ENCODE measurements at places on chromosomes 13 and 19. TPM values are rescaled to one million over a fixed set of nuclear protein-coding genes. Genes with fewer than 3 reads are reported as not detected.

GRCh38 chr19:18898081-18898606 lies 2.2 kb upstream of the CERS1 start:
- H3K27me3 ChIP-seq = no peaks in the 10 kb centered on the region
- peak overlapping the region; percentile 56 for H3K27ac ChIP-seq
- H3K4me3 ChIP-seq = no peak overlapping the region
- peaks cover 21% of the 10 kb centered on the region for H3K4me1 ChIP-seq

DNA sequence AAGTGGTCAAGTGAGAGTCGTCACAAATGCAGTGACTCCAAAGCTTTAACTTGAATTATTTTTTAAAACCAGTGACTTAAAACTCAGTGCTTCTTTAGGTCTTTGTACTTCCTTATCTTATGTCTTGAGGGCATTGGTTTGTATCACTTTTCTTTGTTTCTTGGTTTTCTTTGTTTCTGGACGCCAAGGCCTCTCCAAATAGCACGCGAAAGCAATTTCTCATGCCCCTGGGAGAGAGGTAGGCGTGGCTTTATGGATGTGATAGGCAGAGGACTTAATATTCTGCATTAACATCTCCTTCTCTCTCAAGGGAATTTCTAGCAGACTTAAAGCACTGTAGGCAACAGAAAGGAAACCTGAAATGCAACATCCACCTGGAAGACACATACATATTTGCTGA lies 20.6 kb downstream of the UBE2L5 start:
- H3K4me3 ChIP-seq = no peak overlapping the region
- no peaks in the 10 kb centered on the region for H3K27me3 ChIP-seq
- H3K27ac ChIP-seq = no peak overlapping the region
- no peaks in the 10 kb centered on the region for H3K4me1 ChIP-seq
- H3K36me3 ChIP-seq = no peaks in the 10 kb centered on the region
- DNase-seq = no peak

DNA sequence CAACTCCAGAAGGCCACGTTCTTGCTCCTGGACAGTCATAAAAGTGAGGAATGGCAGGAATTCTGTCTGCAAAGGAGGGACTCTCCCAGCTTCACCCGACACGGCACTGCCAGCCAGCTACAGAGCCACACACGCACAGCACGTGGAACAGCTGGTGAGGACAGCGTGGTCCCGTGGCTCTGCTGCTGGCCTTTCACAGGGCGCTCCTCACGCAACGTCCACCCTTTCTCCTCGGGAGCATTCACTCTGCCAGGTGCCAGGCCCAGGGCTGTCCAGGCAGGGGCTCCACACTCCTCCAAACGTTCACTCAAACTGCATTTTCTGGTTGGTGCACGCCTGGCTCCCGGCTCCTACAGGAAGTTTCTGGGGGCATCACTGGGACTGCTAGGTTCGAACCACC lies 14.4 kb downstream of the GRTP1 start:
- no peak for DNase-seq
- H3K36me3 ChIP-seq = no peaks in the 10 kb centered on the region
- H3K4me1 ChIP-seq = no peaks in the 10 kb centered on the region
- H3K4me3 ChIP-seq = no peak overlapping the region
- H3K27ac ChIP-seq = no peak overlapping the region
- no peaks in the 10 kb centered on the region for H3K27me3 ChIP-seq

DNA sequence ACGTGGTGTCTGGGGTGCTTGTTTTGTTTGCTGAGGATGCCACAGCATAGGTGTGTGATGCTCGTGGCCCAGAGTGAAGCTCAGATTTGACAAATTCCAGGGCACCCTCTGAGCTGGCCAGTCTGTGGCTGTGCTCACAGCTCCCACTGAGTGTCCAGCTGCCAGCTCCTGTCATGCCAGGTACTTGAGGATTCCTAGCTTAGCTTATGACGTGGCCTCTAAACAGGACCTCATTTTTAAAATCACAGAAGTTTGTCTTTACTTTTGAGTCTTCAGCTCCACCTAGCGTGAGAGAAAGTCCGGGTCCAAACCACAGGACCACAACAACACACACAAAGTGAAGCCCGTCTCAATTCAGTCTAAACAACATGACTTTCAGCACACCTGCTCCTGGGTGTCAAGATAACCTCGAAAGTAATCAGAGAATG lies 117.3 kb downstream of the RAB20 start:
- no peak overlapping the region for H3K4me3 ChIP-seq
- no peaks in the 10 kb centered on the region for H3K4me1 ChIP-seq
- DNase-seq = no peak
- H3K27me3 ChIP-seq = no peaks in the 10 kb centered on the region

- no peak for DNase-seq
- no peak overlapping the region for H3K27ac ChIP-seq
- no peak overlapping the region for H3K4me3 ChIP-seq
- no peaks in the 10 kb centered on the region for H3K4me1 ChIP-seq
- H3K36me3 ChIP-seq = no peaks in the 10 kb centered on the region
These were observed 73.7 kb downstream of the SGCG start for GRCh38 chr13:23254506-23254905.

- H3K4me1 ChIP-seq = no peaks in the 10 kb centered on the region
- H3K27me3 ChIP-seq = no peaks in the 10 kb centered on the region
- no peak for DNase-seq
These were observed 6.1 kb upstream of the RBM42 start for GRCh38 chr19:35622750-35623149.

DNA sequence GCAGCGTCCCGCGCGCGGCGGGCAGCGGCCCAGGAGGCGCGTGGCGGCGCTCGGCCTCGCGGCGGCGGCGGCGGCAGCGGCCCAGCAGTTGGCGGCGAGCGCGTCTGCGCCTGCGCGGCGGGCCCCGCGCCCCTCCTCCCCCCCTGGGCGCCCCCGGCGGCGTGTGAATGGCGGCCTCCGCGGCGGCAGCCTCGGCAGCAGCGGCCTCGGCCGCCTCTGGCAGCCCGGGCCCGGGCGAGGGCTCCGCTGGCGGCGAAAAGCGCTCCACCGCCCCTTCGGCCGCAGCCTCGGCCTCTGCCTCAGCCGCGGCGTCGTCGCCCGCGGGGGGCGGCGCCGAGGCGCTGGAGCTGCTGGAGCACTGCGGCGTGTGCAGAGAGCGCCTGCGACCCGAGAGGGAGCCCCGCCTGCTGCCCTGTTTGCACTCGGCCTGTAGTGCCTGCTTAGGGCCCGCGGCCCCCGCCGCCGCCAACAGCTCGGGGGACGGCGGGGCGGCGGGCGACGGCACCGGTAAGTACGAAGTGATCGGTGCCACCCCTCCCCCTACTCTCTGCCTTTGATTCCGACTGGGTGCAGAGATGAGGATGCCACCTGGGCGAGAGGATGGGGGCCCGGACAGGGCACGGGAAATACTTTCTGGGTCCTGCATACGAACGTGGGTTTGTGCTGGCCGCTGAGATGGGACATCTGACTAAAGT lies 874 bp downstream of the TRIM28 start:
- H3K27ac ChIP-seq = peak overlapping the region; percentile 96
- peaks cover 22% of the 10 kb centered on the region for H3K4me1 ChIP-seq
- H3K4me3 ChIP-seq = peak overlapping the region; percentile 88
- peak; percentile 61 for DNase-seq
- no peaks in the 10 kb centered on the region for H3K27me3 ChIP-seq

The ATP12A gene
- 1.2 TPM for total RNA-seq

The MLLT1 gene
- 22.4 TPM for total RNA-seq

The ZNF850 gene
- 10.6 TPM for total RNA-seq

DNA sequence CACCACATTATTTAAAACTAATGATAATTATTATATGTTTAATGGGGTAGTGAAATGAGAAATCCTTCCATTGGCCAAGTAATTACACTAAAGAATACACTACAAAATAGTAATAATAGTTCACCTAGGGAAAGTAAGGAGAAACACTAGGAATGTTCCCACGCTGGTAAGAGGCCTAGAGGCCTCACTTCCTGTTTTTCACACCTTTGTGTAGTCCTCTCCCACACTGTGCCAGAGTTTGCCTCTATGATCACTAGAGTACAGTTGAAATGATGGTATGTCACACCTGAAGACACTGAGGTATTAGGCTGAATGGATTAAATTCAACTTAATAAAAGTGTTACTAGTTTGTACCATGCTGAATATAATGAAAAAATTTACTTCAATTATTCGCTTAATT lies 1348.0 kb upstream of the ATXN8OS start:
- H3K27me3 ChIP-seq = no peaks in the 10 kb centered on the region
- H3K36me3 ChIP-seq = no peaks in the 10 kb centered on the region
- no peaks in the 10 kb centered on the region for H3K4me1 ChIP-seq
- no peak overlapping the region for H3K27ac ChIP-seq

- peaks cover 12% of the 10 kb centered on the region for H3K4me1 ChIP-seq
- DNase-seq = no peak
- H3K4me3 ChIP-seq = no peak overlapping the region
- H3K27me3 ChIP-seq = peaks cover 4% of the 10 kb centered on the region
- H3K27ac ChIP-seq = no peak overlapping the region
These were observed 3.8 kb downstream of the ERFL start for GRCh38 chr19:41924151-41925145.

DNA sequence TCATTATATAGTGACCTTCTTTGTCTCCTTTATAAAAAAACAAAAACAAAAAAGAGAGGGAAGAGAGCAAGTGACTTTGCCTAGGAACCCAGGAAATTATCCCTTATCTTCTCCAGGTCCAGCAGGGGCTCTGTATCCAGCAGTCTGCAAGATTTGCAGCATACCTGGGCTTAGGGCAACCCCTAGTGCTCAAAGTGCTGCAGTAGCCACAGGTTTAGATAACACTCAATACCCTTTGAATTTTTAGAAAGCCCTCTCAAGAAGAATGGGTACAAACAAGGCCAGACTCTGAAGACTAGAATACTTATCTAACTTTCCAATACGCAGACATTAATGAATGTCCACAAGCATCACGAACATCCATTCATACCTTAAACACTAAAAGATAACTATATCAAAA lies 43.2 kb downstream of the CCNA1 start:
- H3K4me1 ChIP-seq = no peaks in the 10 kb centered on the region
- no peaks in the 10 kb centered on the region for H3K27me3 ChIP-seq
- DNase-seq = no peak
- no peak overlapping the region for H3K4me3 ChIP-seq
- no peak overlapping the region for H3K27ac ChIP-seq

The RFPL4AL1 gene
- not detected for total RNA-seq

DNA sequence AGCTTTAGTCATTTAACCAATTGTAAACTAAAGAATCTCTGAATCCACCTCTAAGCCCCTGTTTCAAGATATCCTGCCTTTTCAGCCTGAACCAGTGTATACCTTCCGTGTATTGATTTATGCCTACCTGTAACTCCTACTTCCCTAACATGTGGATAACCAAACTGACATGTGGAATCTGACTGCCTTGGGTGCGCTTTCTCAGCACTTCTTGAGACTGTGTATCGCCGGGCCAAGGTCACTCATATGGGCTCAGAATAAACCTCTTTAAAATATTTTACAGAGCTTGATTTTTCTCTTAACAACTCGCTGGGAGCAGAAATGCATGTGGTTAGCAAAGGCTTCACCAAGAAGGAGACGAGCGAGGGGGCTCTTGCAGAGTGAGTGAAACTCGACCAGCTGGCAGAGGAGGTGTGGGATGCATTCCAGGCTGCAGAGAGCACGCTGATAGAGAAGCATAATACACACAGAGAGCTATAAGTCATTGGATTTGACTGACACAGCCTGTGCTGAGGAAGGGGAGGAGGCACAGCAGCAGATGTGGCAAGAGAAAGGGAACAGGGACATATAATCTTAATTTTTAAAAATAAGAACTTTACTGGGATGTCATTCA lies 268.2 kb upstream of the MAB21L1 start:
- DNase-seq = no peak
- no peak overlapping the region for H3K4me3 ChIP-seq
- no peaks in the 10 kb centered on the region for H3K27me3 ChIP-seq
- H3K36me3 ChIP-seq = no peaks in the 10 kb centered on the region
- H3K4me1 ChIP-seq = no peaks in the 10 kb centered on the region

The INSR gene
- total RNA-seq = 96.5 TPM

GRCh38 chr13:79541426-79542049 lies 60.6 kb downstream of the NDFIP2 start:
- no peaks in the 10 kb centered on the region for H3K27me3 ChIP-seq
- H3K27ac ChIP-seq = no peak overlapping the region
- H3K4me1 ChIP-seq = no peaks in the 10 kb centered on the region
- no peak overlapping the region for H3K4me3 ChIP-seq
- H3K36me3 ChIP-seq = no peaks in the 10 kb centered on the region

DNA sequence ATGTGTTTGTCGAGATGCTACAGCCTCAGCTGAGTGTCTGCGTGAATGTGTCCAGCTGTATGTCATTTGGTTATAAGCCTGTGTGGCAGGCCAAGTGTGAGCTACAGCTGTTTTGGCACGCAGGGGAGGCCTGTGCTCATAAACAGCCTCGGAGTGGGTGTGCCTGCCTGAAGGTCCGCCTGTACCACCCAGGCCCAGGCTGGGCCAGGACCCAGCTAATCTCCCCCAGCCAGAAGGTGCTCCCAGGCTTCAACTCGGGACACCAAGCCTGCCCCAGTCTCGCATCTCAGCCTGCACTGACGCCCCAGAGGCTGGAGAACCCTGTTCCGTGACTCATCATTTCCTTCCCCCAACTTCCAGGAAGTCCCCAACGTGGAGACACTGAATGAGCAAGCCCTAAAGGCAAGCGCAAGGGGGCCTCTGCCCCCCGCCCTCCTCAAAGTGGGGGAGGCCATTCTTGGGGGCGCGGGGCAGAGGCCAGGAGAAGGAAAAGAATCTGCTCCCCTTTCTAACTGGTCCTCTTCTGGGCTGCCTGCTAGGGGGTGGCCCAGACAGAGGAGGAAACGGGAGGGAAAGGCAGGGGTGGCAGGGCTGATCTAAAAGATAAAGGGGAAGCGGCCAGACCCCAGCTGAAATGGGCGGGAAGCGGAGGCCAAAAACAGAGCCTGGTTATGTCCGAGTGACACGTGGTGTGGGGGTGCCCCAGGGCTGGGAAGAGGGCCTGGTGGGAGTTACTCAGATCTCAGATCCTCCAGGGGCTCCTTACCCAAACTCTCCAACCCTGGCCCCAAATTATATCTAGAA lies 2.0 kb downstream of the SLC1A5 start:
- no peaks in the 10 kb centered on the region for H3K36me3 ChIP-seq
- peak overlapping the region; percentile 87 for H3K27ac ChIP-seq
- H3K4me1 ChIP-seq = peaks cover 31% of the 10 kb centered on the region
- peak; percentile 69 for DNase-seq
- peak overlapping the region; percentile 72 for H3K4me3 ChIP-seq

GRCh38 chr19:4429771-4430171 lies 27.3 kb downstream of the CHAF1A start:
- no peak overlapping the region for H3K27ac ChIP-seq
- H3K27me3 ChIP-seq = no peaks in the 10 kb centered on the region
- H3K4me3 ChIP-seq = no peak overlapping the region
- no peaks in the 10 kb centered on the region for H3K4me1 ChIP-seq

The ANKLE1 gene
- total RNA-seq = 3.1 TPM

The CLC gene
- not detected for total RNA-seq

The CEACAM7 gene
- total RNA-seq = 0.39 TPM

DNA sequence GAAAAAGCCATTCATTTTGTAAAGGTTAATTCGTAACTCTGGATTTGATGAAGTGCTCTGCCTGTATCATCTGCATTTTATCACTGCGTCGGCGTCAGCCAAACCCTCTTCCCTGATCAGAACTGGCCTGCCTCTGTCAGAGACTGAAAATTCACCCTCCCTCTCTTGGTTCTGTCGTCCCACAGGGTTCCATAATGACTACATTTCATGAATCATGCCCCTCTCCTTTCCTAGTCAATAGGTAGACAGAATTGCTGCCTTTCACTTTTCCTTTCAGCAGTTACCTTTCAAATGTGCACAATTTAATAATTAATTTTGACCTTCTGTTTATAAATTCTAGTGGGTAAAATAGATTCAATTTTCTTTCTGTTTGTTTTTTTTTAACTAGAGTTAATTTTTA lies 423.4 kb downstream of the RFC3 start:
- no peak overlapping the region for H3K27ac ChIP-seq
- H3K4me1 ChIP-seq = no peaks in the 10 kb centered on the region
- H3K27me3 ChIP-seq = no peaks in the 10 kb centered on the region
- no peak for DNase-seq

- no peaks in the 10 kb centered on the region for H3K27me3 ChIP-seq
- no peak for DNase-seq
- H3K36me3 ChIP-seq = no peaks in the 10 kb centered on the region
- peaks cover 24% of the 10 kb centered on the region for H3K4me1 ChIP-seq
- H3K27ac ChIP-seq = no peak overlapping the region
These were observed 364 bp downstream of the CKM start for GRCh38 chr19:45322311-45322710.

Measured in testis (tissue), 5 donors.